Muscle of leg (tissue), 16 donors: ENCODE measurements at places on chromosomes 4 and X.

DNA sequence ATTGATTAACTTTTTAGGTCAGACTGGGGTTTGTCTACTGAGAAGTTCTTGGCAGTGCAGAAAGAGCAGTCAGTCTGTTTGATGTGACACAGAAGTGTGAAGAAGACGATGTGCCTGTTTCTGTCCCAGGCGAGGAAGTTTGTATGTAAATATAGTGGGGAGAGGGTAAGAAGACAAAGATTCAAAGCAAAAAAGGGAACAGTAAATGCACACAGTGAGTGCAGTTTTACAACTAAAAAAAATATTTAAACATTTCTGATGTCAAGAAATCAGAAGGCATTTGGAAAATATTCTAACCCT is 264.9 kb downstream of the RAPGEF2 start:
- DNase-seq, result no peak

- no peak for DNase-seq
Observed at GRCh38 chr4:102342404-102343074, 2.7 kb downstream of the SLC39A8 start.

DNA sequence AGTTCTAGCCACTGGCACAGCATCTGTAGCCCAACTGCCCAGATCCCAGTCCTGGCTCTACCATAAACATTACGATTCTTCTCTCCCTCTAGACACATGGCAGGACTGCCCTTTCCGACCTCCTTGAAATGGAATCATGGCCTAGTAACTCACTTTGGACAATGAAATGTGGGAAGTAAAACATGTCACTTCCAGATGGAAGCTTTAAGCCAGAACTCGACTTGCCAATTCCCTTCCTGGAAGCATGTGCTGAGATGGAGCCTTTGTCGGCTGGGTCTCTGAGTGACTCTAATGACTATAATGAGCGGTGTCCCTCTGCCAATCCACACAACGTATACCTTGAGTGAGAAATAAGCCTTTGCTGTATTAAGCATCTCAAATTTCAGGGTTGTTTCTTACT is 34.7 kb downstream of the SH3RF1 start:
- no peak for DNase-seq

- no peak for DNase-seq
Observed at GRCh38 chr4:88280228-88280795, 4.0 kb downstream of the PPM1K start.

GRCh38 chr4:58649226-58649625 is 1539.0 kb upstream of the IGFBP7 start:
- DNase-seq, result no peak

DNA sequence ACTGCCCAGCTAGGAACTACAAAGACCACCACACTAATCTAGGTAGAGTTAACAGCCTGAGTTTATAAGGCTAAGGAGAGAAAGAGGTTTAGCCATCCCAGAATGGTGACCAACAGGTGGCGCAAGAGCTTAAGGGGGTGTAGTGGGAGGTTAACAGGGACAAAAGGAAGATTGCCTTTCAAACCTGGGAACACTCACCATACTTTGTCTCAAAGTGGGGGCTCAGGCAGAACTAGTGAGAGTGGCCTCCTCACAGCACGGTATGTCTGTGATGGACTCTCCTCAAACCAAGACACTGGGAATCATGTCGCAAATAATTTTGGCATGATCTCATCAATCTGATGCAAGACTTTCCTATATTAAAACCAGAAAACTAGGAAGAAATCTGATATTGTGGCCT is 23.4 kb downstream of the CCNI start:
- peak; percentile 28 for DNase-seq
